ENCODE measurements at places on chromosomes 3 and 15. TPM values are rescaled to one million over a fixed set of nuclear protein-coding genes. Genes with fewer than 3 reads are reported as not detected.

DNA sequence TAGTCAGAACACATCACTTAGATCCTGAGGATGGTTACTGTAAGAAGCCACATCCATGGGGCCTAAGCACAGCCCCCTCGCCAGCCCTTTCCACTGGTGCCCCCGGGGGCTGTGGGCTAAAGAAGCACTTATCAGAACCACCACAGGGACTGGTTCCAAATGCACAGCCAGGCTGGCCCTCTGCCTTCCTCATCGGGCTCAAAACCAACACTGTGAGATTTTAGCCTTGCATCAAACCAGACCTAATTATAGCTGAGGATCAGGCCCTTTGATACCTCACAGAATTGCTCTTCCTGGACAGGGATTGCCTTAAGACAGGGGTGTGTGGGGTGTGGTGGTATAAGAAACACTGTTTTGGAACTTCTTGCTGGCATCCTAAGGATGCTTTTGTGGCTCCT lies 23.7 kb downstream of the SRPRB start:
- no peak overlapping the region for H3K4me3 ChIP-seq
- DNase-seq = no peak
- no peaks in the 10 kb centered on the region for H3K4me1 ChIP-seq
- H3K36me3 ChIP-seq = peaks cover 23% of the 10 kb centered on the region

The USP4 gene
- total RNA-seq = 26.7 TPM

GRCh38 chr3:77038930-77039605 lies 831 bp upstream of the ROBO2 start:
- no peak overlapping the region for H3K27ac ChIP-seq
- no peaks in the 10 kb centered on the region for H3K4me1 ChIP-seq
- peak overlapping the region; percentile 56 for H3K4me3 ChIP-seq
- no peaks in the 10 kb centered on the region for H3K27me3 ChIP-seq
- no peak for DNase-seq

The NDUFAF3 gene
- 108 TPM for total RNA-seq

The CLDN18 gene
- total RNA-seq = not detected

The PRSS50 gene
- 0.12 TPM for total RNA-seq

Measured in psoas muscle (tissue), 8 donors.